ENCODE measurements at places on chromosomes 12 and 14.

- DNase-seq: no peak
These were observed 37.9 kb downstream of the SH2B3 start for GRCh38 chr12:111443586-111443985.

GRCh38 chr12:107328442-107329133, 235.2 kb upstream of the CRY1 start:
- no peak for DNase-seq

GRCh38 chr14:63477556-63477955, 65.6 kb downstream of the PPP2R5E start:
- DNase-seq: no peak

GRCh38 chr14:84885061-84885460, 644.9 kb upstream of the FLRT2 start:
- DNase-seq: no peak
